Renal pelvis (tissue), 12 donors: ENCODE measurements at places on chromosomes 11 and 22.

DNA sequence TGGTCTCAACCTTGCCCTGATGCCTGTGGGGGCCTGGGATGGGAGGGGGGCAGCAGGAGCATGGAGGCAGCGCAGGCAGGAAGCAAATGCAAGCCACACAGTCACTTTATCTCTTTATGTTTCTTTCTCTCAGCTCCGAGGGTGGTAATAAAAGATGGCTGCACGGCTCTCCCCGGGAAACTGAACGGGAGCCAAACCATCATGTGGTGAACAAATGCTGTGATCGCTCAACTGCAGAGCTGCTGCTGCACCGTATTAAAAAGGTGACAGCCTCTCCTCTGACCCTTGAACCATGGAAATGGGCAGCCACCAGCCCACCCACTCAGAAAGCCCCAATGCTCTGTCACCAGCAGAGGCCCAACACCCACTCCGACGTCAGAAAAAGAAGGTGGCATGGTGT is 110.0 kb downstream of the TIMP3 start:
- no peak for DNase-seq

DNA sequence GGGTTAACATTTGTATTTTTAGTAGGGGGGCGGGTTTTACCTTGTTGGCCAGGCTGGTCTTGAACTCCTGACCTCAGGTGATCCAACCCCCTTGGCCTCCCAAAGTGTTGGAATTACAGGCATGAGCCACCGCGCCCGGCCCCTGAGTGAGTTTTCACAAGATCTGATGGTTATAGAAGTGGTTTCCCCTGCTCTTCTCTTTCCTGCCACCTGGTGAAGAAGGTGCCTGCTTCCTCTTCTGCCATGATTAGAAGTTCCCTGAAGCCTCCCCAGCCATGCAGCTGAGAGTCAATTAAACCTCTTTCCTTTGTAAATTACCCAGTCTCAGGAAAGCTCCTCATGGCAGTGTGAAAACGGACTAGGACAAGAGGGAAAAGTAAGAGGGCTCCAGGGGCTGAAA is 259.1 kb upstream of the PLET1 start:
- no peak for DNase-seq

DNA sequence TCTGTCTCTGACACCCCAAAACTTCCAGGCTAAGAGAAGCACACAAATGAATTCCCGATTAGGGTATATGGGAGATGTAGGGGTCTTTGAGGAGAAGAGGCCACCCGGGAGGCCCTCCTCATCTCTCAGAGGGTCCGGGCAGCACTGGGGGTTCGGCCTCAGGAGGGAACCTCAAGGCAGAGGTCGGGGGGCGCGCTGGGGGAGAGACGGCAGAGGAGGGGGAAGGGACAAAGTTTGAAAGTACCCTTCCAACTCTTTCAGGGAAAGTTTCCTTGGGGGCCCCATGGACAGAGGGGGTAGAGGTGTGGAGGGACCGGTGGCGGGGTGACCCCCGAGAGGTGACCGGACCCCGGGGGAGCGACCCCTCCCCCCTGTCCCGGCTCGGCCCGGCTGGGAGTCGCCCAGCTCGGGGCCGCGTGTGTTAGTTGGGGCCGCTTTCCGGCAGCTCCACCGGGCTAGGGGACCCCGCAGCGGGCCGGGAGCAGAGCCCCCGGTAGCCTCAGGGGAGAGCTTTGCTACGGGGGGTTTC is 3.3 kb upstream of the GCAT start:
- no peak for DNase-seq

- no peak for DNase-seq
Measured at GRCh38 chr11:125384825-125385224, 111.2 kb downstream of the FEZ1 start.

- no peak for DNase-seq
Measured at GRCh38 chr11:122192634-122193255, 76.7 kb upstream of the BLID start.

DNA sequence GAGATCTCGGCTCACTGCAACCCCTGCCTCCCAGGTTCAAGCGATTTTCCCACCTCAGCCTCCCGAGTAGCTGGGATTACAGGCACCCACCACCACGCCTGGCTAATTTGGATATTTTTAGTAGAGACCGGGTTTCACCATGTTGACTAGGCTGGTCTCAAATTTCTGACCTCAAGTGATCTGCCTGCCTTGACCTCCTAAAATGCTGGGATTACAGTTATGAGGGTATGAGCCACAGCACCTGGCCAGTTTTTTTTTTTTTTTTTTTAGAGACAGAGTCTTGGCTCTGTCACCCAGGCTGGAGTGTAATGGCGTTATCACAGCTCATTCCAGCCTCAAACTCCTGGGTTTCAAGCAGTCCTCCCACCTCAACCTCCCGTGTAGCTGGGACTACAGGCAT is 54.9 kb upstream of the PRR5 start:
- DNase-seq = no peak

DNA sequence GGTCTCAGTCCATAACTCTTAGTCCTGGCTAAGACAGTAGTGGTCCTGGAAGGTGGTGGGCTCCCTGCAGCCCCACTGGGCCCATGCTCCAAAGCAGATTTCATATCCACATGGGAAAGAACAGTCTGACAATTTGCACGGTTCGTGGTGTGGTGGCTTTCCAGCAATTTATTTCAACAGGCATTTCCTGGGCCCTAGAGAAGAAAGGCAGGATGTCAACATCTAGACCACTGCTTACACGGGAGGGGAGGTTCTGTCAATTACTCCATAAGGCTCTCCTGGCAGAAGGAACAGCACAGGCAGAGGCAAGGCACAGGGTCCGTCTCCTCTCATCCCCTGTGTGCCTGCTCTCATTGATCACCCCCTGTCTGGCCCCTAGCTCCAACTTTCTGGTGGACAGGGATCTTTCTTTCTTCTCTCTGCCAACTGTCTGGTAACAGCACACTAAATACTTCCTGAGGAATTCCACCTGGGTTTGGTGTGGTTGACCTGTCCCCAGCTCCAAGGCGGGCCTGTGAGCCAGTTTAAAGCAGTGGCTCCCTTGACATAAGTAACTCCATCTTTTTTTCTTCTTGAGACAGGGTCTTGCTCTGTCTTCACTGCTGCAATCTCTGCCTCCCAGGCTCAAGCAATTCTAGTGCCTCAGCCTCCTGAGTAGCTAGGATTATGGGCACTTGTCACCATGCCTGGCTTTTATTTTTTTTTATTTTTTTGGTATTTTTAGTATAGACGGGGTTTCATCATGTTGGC is 5.1 kb upstream of the A4GALT start:
- DNase-seq = no peak

GRCh38 chr11:74849525-74850391 is 99.1 kb downstream of the XRRA1 start:
- no peak for DNase-seq

GRCh38 chr11:8067567-8067928 is 13.5 kb upstream of the TUB start:
- DNase-seq = no peak

DNA sequence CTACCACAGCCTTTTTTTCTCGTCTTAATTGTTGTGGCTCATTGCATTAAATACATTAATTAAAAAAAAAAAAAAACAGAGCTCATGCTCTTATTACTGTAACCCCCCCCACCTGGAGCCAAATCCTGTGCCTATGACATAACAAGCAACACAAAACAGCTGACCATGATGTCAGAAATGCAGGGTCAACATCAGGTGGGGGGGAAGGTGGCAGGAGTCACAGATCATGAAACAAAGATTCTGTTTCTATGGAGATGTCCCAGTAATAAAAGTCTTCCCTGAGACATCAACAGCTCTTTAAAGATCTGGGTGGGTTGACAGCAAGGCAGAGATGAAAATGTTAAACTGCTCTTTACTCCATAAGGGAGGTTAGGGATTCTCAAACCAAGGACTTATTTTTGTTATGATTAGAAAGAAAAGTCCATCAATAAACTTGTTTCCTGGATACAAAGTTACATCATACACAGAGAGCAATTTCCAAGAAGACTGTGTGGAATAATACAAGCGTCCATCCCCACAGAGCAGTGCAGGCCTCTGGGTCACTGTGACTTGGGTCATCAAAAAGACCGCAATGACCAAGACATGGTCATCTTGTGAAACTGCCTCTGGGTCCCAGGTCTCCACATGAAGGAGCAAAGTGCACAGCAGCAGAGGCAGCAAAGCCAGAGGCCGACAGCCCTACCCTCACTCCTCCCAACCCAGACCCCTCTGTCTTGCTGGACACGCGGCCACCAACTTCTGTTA is 42.7 kb upstream of the CYP2D6 start:
- DNase-seq = no peak

DNA sequence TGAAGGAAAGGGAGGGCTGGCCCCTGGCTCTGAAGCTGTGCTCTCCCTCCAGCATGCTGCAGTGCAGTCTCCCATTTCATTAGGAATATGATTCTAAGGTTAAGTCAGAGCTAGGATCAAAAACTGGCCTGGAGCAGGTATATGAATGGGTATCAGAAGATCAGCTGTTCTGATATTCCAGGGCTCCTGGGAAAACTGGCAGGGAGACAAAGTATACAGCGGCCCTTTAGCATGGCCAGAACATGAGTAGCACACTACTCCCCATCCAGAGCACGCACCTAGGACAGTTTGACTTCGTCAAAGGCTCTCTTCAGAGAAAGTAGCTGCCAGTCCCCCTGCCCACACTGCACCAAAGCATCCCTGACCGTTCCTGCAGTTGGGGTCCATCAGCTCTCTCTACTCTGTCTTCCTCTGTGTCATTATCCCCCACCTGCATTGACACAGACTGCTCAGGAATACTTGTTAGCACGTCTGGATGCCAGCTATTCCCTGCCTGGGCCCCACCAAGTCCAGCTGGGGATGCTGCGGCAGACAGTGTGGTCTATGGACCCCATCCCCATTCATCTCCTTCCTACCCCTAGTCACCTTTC is 4.0 kb upstream of the FCHSD2 start:
- no peak for DNase-seq
